ENCODE measurements at places on chromosomes 4 and X.

- DNase-seq: no peak
These were observed 752 bp downstream of the ERAS start for GRCh38 chrX:48826876-48827653.

GRCh38 chr4:101345596-101346350 lies 1.6 kb downstream of the PPP3CA start:
- DNase-seq: peak; percentile 47

DNA sequence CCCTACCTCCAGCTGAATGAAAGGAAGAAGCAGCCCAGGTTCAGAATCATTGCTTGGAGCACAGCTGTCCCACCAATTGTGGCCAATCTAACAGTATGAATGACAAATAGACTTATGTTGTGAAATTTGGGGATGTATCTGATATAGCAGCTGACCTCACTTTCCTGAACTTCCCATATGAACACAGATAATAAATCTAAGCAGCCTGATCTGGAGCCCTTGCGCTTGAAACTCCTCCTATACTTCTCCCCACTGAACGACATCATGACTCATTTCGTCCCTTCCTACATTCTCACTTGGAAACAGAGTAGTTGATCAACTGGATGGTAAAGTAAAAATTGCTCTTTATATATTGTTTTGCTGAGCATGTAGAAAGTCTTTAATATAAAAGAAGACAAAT lies 24.2 kb upstream of the AMELX start:
- DNase-seq: no peak

GRCh38 chrX:47634871-47635575 lies 5.3 kb upstream of the CFP start:
- no peak for DNase-seq

DNA sequence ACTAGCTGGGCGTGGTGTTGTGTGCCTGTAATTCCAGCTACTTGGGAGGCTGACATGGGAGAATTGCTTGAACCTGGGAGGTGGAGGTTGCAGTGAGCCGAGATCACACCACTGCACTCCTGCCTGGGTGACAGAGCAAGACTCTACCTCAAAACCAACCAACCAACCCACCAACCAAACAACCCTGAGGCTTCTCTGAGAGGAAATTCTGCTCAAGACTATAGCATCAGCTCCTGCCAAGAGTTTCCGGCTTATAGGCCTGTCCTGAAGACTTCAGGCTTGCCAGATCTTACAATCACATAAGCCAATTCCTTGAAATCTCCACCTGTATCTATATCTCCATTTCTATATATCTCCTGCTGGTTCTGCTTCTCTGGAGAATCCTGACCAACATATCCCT lies 173.8 kb upstream of the TBC1D9 start:
- no peak for DNase-seq

DNA sequence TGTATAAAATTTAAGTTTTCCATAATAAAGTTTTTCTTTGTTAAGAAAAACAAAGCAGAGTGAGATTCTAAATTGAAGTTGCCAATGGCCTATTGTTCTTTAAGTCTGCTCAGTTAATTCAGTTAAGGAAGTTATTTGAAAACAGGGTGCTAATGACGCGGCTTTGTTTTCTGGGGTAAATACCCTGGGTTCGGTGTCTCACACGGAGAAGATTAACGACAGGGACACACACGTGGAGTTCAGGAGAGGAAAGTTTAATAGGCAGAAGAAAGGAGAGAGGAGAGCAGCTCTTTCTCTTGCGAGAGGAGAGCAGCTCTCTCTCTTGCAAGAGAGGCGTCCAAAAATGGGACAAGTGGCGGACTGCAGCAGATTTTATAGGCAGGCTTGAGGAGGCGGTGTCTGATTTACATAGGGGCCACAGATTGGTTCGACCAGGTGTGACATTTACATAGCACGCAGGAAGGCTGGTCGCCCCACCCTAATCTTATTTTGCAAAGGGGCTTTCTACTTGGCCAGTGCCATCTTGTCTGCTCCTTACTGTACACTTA lies 9.6 kb downstream of the CA5B start:
- no peak for DNase-seq

- DNase-seq: peak; percentile 13
These were observed 94.2 kb downstream of the NYX start for GRCh38 chrX:41541386-41541785.

DNA sequence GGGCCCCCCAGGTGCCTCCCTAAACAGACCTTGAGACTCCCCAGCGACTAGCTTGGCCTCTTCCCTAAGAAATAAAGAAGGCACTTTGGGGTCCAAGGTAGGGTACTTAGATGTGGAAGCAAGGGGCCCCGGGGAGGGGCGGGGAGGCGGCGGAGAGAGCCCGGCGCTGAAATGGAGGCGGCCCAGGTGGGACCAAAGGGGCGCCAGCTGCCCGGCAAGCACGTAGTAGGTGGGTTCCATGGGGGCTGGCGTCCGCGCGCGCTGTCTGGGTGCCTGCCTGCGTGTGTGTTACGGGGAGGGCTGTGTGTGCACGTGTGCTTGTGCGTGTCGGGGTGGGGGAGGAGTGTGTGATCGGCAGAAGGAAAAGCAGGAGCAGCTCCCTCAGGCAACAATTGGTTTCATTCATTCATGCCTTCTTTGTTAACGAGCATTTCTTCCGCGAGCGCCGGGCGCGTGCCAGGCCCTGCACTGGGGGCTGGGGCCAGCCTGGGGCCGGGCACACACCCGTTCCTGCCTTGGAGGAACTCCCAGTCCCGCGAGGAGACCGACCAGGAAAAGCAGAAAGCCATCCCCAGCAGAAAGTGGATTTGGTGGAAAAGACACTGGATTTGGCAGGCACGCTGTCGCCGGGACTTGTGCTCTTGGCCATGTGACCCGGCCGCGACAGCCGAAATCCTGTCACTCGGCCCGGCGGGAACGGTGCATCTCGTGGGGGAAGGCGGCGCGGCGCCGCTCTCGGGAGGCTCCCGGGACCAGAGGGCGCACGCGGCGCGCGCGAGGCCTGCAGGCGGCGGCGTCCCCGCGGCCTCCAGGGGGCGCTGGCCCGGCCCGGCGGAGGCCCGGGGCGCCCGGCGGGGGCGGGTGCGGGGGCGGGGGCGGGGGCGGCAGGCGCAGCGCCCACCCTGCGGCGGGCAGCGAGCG lies 3.3 kb upstream of the DUSP9 start:
- no peak for DNase-seq

DNA sequence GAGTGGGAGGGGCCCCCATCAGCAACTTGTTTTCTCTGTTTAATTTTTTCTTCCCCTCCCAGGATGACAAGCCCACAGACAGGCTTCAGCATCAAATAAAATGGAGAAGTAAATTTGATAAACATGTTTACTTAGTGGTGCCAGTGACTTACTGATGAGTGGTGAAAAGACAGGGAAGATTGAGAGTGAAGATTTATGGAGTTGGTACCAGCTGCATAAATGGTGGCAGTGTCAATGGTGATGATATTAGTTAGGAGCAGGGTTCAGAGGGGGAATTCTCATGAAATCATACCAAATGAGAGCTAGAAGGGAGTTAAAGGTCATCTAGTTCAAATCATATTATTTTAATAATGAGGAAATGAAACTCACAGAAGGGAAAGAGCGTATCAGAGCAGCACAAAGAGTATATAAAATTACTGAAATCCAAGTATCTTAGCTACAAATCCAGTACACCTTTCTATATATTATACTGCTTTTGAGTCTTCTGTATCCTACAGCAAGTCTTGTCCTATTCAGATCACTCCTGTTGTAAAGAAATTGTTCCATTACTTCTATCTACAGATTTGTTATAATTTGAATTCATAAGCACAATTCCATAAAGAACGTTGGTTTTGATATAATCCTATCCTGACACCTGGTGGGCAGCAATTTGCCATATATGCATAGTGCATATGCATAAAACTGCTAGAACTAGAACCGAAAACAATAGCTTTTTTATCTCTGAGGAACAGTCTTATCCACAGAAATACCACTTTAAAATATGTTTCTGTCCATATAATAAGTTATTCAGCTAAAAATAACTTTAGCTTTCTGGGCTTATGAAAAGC lies 5.0 kb downstream of the P2RY10 start:
- DNase-seq: no peak

- peak; percentile 92 for DNase-seq
These were observed 9.7 kb downstream of the GIMD1 start for GRCh38 chr4:106358899-106359298.

DNA sequence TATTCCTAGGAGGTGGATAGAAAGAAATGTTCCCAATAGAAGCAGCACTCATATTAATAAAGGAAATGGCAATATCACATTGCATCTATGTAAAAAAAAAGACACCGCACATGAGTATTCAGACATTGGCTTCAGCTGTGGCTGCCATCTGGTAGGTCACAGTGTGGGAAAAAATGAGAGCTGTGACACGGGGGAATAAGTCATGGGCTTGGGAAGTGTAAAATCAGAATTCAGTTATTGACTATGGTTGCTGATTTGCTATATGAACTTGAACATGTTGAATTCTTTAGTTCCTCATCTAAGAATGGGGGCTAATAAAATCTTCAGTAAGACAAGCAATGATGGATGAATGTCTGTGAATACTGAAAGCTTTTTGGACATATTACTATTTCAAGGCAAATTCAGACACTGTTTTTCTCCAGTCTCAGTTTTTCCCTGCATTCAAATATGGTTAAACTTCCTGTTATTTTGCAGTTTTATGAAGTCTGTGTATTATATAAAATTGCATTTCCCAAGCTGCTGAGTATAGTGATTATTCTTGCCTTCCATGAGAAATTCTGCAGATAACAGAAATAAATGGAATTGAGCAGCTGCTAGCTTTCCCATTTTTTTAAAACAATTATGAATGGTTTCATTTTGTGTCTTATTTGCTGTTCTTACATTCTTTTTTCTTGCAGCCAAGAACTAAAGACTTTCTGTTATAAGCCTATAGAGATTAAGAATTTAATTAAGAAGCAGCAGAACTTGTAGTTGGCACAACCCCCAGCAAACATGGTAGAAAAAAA lies 221.0 kb downstream of the ANKRD50 start:
- no peak for DNase-seq

DNA sequence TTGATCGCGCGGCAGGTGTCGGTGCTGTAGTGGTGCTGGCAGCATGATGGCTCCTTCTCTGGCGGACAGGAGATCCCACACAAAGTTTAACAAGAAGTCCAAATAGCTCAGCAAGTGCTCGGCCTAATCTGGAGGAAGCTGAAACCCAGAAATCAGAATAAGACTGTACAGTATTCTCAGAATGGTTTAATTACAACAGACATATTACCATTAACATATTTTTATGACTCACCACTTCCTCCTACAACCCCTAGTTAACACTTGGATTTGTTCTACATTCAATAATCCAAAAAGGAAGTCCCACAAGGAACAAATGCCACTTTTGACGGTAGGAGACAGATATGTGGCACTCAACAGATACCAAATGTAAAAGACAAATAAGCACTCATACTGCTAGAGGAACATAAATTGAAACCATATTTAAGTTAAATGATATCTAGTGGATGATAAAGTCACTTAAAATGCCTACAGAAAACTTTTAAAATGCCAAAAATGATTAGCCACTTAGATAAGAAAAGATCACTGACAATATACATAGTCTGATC lies 91.2 kb downstream of the HUWE1 start:
- no peak for DNase-seq

DNA sequence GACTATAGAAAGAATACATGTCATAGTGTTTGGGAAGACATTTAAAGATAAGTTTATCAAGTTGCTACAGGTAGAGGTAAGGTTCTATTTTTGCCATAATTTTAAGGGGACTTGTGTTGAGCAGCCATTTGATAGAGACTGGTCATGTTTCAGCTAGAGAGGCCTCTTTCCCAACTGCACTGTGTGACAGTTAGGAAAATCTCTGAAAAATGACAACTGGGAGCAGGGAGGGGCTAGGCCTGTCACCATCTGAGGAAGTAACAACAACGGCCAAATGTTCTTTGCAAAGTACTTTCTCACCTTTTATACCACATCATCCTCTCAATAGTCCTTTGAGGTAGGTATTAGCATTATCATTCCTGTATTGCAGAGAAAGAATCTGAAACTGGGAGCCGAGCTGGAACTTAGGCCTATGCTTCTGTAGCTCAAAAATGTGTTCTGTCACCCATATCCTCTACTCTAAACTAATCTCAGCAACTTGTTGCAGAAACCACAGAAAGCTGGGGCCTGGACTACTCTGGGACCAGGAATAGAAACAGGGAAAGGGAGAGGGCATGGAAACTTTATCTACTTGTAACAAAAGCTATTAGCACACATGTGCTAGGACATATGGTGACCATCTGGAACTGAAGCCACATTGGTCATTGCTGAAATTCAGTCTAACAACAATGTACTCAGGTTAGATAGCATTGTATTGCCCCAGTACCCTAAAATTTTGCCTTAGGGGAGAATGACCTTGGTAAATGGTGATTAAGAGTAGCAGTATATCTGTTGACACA lies 198.9 kb downstream of the MID1IP1 start:
- peak; percentile 75 for DNase-seq

- DNase-seq: no peak
These were observed 6.3 kb downstream of the DACH2 start for GRCh38 chrX:86154553-86154952.

DNA sequence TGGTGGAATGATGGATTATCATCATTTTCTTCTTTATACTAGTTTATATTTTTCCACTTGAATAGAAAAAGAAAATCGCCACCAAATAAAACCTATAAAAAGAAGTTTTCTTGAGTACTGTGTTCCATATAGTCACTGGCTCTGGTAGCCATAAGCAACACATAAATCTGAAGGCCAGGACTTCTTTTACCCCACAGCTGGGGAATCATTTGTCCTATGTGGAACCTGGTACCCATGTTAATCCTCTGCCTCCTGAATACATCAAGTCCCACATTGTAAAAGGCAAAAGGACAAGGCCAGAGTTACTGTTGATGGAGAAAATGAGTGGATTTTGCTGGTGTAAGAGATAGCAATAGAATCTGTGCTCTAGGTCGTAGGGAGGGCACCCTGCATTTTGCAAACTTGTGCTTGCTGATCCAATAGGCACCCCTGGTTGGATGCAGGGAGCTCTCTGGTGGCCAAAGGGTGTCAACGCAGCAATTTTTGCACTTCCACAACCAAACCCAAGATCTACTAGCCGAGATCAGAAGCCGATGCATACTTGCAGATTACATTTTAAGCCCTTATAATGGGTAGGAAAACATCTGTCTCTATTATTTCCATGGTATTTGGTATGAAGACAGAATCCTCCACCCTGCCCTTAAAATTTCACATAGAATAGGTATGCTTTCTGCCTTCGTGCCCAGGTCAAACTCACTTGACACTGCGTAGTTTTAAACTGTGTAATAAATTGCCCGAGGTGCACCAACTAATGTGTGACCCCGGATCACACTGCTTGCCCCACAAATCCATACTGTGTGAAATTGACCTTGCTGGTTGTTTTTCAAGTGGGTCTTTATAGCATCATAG lies 146.2 kb upstream of the SCML1 start:
- peak; percentile 82 for DNase-seq

All from AG10803 (cell line).